ENCODE measurements at places on chromosomes 3 and 15. TPM values are rescaled to one million over a fixed set of nuclear protein-coding genes. Genes with fewer than 3 reads are reported as not detected.

Gene ILDR1
- total RNA-seq = 18.4 TPM

Gene NANOGP8
- total RNA-seq = not detected

Gene KBTBD13
- not detected for total RNA-seq

Gene TTLL13
- total RNA-seq = 0.35 TPM

Gene DLEC1
- 0.56 TPM for total RNA-seq

Gene EPHB3
- total RNA-seq = 64.2 TPM

Gene VILL
- total RNA-seq = 166 TPM

Gene APOD
- 7.2 TPM for total RNA-seq

Gene CFAP100
- not detected for total RNA-seq

Gene FBXW12
- not detected for total RNA-seq

DNA sequence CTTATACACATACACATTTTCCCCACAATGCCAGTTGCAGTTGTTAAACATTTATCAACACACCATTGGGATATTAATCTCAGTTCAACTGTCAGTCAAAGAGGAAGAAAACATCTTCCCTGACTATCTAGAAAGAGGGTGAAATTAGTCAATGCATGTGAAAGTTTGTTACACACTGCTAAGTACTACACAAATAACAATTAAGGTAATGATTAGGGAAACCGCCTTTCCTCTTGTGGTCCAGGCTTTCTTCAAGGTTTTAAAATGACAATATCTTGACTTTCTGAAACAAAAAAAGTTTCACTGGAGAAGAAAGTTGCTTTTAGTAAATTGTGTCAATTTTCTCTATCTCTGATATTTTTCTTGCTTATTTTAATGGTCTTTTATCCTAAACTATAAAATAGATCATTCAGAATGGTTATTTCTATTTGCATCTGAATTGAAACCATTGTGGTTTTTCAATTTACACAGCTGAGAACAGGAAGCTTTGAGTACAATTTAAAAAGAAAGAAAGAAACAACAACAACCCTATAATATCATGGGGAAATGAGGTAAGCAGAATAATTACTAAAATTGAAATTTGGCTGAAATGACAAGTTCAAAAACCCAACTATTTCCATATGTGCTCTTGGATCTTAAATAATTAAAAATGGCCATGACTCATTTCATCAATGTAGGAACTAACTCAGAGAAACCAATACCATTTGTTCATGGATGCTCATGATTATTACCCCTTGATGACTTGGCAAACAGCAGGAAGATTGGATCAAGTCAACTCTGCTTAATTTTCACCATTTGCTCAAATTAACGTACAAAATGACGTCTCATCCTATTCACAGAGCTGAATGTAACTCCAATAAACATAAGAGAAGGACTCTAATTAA is 31.7 kb downstream of the GPR149 start:
- no peak for DNase-seq

GRCh38 chr3:46466273-46466672 is 1.6 kb upstream of the LTF start:
- DNase-seq = no peak

GRCh38 chr3:186380622-186381380 is 18.8 kb upstream of the DGKG start:
- DNase-seq = no peak

- DNase-seq = no peak
These were observed 419.4 kb downstream of the RBMS3 start for GRCh38 chr3:29700256-29700655.

DNA sequence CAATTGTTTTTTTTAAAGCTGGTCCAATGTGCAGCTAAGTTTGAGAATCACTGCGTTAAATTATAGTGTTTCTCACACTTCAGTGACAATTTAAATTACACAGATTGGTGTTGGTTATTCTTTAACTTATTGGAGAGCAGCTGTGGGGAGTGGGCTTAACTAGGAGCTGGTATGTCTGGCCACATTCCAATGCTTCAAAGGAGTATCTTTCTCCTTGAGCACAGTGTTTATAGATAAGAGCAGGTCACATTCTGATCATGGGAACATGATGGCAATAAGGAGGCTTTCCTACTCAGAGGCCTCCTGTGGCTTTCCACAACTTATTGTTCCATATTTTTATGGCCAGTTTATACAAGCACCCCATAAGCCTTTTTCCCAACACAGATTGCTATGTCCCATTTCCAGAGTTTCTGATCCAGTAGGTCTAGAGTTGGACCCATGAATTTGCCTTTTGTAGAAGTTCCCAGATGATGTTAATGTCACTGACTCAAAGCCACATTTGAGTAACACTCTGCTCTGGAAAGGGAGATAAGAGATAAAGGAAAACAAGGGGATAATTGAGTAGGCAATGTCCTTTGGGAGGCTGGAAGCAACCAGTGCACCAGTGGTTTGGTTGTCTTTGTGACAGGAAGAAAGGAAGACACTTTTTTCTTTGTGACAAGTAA is 33.0 kb upstream of the PLSCR4 start:
- no peak for DNase-seq

- DNase-seq = no peak
These were observed 26.1 kb downstream of the KCNMB2 start for GRCh38 chr3:178562143-178562946.

DNA sequence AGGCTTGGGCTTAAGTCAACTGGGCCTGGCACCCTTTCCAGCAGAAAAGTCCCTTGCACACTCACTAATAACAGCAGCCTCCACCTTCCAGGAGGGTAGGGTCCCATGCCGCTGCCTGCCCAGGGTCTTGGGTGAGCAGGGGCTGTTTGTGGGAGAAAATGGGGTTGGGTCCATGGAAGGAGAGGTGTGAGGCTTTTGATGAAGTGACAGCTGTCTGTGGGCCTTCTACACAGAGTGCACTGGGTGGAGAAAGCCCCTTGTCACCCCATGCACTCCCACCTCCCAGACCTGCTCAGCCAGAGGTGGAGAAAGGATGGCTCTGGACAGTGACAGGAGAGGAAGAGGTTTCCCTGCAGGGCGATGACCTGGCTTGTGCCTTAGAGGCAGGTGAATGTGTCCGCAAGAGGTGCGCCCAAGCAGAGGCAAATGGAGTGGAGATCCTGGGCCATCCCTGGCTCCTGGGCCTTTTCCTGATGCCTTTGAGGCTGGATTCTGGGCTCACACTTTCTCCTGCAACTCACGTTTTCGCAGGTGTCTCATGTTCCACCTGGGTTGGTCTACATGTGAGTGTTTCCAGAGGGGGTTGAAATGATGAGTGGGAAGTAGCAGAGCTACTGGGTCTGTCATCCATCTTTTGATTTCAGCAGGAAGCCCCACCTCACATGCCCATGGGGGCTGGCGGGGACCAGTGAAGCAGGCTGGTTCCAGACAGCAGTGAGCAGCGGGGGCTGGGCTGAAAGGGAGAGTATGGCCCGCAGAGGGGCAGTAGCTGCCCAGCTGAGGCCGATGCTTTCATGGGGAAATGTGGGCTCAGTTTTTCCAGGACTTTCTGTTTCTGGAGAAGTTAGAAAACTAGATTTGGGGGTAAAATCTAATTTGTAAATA is 85.2 kb upstream of the PRR23E start:
- DNase-seq = no peak

DNA sequence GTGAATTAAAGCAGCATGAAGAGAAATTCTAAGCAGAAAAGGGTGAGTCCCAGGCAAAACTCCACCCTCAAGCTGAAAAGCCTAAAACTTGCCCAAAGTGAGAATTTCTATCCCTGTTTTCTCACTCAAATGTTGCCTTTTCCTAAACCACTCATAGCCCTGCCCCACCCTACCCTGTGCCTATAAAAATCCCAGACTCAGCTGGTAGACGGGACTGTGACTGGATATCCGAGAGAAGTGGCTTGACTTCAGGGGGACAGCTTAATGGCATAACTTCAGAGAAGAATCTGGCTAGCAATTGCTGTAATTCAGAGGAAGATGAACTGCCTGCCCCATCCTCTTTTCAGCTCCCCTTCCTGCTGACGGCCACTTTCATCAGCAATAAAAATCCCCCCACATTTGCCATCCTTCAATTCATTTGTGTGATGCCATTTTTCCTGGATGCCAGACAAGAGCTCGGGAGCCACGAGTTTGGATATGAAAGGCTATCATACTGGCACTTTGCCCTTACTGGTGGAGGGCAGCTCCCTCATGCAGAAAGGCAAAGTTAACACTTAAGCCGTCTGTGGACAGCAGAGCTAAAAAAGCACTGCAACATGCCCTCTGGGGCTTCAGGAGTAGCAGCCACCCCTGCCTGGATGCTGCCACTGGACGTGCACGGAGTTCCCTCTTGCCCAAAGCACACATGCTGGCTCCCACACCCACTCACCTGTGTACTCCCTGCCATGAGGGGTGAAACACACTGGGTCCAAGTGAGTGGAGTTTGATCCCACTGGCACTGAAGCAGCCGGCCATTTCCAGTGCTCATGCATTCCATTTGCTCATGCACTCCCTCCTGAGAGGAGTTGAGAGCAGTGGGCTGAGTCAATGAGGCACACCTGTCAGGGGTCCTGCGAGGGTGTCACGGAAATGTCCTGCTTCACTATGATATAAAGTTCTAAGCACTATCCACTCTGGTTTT is 670.6 kb downstream of the PLOD2 start:
- no peak for DNase-seq

DNA sequence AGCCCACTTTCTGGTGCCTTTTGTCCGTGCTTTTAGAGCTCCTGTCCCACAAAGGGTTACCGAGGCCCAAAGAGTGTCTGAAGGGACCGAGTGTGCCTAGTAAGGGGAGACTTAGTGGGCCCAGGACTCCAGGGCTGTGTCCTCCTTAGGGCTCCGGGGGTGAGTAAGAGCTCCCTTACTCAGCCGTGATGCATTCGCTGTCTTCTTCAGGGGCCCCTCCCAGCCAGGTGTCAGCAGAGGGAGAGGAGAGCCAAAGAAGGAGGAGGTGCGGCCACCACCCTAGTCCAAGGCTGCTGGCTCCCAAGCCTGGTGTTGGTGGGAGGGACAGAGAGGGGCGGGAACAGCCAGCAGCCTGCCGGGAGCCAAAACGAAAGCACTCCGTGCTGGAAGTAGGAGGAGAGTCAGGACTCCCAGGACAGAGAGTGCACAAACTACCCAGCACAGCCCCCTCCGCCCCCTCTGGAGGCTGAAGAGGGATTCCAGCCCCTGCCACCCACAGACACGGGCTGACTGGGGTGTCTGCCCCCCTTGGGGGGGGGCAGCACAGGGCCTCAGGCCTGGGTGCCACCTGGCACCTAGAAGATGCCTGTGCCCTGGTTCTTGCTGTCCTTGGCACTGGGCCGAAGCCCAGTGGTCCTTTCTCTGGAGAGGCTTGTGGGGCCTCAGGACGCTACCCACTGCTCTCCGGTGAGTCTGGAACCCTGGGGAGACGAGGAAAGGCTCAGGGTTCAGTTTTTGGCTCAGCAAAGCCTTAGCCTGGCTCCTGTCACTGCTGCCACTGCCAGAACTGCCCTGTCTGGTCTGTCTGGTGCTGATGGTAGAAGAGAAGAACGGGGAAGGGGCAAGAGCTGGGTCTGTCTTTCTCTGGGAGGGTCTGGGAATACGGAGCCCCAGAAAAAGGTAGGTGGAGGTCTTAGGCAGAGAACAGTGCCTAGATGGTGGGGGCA is at the start of gene IL17RC:
Gene IL17RC (plus strand): TSS at position 365 of the 947 bp plus-strand sequence. CDS start 218 bp downstream, at position 583.
- DNase-seq = peak; percentile 94

DNA sequence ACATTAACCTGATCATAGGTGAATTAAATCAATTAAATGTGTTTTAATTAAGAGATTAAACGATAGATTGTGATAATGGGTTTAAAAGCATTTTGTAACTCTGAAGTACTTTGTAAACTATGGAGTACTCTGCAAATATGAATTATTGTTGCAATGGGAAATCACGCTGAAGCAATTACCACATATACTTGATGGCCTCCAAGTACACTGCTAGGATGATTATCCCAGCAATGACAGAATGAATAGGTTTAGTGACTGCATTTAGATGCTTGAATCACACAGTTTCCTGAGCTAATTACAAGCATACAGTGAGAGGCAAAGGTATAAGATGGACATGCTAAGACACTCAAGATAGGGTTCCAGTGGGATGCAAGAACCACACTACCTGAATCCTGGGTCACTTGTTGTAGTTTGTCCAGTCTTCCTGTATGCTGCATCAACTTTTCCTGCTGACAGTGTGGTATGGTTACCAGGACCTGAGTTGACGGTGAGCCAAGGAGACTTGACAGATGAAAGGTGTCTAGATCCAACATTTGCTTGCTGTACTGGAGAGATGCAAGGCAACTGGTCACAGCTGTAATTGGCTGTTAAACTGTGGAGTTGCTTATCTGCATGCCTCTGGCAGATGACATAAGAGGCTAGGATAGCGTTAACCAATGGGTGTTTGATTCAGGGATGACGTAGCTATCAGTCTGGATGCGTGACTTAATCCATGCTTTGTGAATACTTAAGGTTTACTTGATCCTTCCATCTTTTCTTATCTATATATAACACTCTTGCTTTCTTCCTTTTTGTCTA is 38.0 kb downstream of the RNF13 start:
- no peak for DNase-seq

DNA sequence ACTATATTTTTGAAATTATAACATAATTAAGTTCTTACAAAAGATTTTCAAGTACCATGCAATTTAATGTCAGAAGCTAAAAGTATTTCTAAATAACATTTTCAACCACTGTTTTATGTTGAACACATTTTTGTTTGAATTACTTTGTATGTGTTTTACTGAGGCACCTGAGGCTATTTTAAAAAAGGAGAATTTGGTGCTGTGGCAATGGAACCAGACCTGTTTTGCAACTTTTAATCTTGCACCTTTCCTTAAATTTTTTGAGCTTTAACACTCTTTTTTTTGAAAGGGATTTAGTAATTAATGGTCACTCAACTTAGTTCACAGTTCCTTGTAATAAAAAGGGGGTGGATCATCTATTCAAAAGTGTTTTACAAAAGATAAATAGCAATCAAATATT is 561.6 kb downstream of the ZBBX start:
- DNase-seq = no peak

- DNase-seq = no peak
These were observed 1.6 kb downstream of the AMOTL2 start for GRCh38 chr3:134372396-134373270.

- DNase-seq = peak; percentile 65
These were observed 7.2 kb downstream of the CLCN2 start for GRCh38 chr3:184354121-184354728.

DNA sequence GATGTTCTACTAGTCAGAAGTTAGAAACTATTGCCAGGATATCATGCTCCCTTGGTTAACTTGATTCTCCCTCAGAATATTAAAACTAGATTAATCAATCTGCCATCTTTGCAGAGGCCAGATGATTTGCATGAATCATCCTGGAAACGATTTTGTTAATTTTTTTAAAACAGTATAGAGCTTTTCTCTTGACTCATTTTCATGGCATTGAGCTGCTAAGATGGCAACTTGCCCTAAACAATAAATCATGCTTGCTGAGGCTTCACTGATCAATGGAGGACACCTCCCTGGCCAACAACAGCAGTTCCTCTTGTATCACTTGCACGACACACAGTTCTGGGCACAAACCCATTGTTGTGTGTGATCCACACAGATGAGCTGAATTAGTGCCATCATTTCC is 109.1 kb downstream of the COL6A6 start:
- no peak for DNase-seq

GRCh38 chr3:143700431-143700975 is 147.8 kb downstream of the SLC9A9 start:
- DNase-seq = no peak

GRCh38 chr15:39869858-39870515 is 50.1 kb downstream of the GPR176 start:
- DNase-seq = no peak

- DNase-seq = no peak
These were observed 78.2 kb upstream of the BOC start for GRCh38 chr3:113133140-113133539.

Data from colonic mucosa (tissue), 4 donors.